ENCODE measurements at places on chromosomes 7 and 10.

- DNase-seq, result no peak
These were observed 88.0 kb downstream of the CPED1 start for GRCh38 chr7:121076350-121077164.

DNA sequence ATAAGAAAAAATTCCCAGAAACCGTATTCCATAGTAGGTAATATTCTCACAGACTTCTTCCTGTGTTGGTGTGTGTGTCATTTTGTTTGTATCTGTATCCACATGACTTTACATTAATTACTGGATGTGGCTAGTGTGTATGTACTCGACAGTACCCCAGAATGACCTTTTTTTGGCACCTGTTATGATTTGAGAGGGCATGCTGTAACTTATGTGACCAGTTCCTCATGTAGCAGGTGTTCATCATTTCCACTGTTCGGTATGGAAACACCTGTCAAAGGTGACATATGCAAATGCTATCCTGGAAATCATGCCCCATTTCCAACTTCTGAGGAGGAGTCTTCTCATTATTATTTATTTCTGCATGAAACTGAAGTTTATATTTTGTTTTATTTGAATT is 89.3 kb downstream of the ZMYND11 start:
- no peak for DNase-seq

DNA sequence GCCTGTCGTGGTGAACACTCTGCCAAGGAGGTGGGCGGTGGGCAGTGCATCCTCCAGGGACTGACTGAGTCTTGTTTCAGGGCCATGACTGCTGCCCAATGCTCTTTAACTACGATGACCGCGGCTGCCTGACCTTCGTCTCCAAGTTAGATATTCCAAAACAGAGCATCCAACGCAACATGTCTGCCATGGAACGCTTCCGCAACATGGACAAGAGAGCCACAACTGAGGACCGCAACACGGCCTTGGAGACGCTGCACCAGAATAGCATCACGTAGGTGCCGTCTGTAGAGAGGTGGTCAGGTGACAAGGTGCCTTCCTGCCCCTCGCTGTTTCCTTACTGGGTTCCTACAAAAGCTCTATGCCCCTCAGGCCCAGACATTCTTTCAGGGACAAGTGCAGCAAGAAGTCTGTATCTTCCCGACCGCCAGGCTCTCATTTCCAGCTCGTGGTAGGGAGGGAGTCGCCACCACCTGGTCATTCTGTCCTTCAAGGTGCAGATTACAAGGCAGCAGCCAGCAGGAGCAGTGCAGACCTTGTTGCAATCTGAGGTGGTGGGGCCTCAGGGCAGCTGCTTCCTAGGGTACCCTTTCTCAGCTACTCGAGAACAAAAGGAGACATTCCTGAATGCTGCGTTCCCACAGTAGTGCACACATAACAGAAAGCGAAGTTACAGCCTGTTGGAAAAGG is 14.9 kb upstream of the ARPC1B start:
- no peak for DNase-seq

DNA sequence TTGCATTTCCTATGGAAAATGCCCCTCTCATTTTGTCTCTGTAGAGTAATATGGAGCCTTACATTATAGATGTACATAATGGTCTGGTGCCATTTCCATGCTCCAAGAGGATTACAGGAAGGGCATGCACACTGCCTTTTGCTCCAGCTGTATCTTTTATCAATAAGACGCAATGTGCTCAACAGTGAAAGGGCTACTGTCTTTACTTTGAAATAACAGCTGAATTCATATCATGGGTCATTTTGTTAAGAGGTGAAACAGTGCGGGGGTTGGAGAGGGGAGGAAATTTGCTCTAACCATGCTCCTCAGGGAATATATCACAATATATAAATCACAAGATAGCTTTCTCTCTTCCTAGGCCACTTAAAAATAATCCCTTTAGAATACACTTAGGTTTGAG is 77.7 kb downstream of the ICA1 start:
- no peak for DNase-seq

- no peak for DNase-seq
These were observed 237.3 kb downstream of the SEMA3A start for GRCh38 chr7:83957333-83957732.

Measured in stimulated activated naive CD8-positive, alpha-beta T cell treated with anti-CD3 and anti-CD28 coated beads, Interleukin-15, amount 100 ng/mL, for 72 hours (primary cell).